A673 (cell line): ENCODE measurements at places on chromosomes 11 and 22.

DNA sequence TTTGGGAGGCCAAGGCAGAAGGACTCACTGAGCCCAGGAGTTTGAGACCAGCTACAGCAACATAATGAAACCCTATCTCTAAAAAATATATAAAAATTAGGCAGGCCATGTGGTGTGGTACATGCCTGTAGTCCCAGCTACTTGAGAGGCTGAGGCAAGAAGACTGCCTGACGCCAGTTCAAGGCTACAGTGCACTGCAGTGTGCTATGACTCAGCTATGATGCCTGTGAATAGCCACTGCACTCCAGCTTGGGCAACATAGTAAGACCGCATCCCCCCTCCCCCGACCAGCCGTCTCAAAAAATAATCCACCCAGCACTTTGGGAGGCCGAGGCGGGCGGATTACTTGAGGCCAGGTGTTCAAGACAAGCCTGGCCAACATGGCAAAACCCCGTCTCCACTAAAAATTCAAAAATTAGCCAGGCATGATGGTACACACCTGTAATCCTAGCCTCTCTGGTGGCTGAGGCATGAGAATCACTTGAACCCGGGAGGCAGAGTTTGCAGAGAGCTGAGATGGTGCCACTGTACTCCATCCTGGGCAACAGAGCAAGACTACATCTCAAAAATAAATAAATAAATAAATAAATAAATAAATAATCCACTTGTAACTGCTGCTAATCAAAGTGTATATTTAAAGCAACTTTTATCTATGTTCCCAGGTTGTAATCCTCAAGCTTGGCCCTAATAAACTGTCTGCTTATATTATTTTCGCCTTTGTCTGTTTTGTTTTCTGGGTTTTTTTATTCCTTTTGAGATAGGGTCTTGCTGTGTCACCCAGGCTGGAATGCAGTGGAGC, 7.8 kb downstream of the HPS5 start:
- no peak for DNase-seq

DNA sequence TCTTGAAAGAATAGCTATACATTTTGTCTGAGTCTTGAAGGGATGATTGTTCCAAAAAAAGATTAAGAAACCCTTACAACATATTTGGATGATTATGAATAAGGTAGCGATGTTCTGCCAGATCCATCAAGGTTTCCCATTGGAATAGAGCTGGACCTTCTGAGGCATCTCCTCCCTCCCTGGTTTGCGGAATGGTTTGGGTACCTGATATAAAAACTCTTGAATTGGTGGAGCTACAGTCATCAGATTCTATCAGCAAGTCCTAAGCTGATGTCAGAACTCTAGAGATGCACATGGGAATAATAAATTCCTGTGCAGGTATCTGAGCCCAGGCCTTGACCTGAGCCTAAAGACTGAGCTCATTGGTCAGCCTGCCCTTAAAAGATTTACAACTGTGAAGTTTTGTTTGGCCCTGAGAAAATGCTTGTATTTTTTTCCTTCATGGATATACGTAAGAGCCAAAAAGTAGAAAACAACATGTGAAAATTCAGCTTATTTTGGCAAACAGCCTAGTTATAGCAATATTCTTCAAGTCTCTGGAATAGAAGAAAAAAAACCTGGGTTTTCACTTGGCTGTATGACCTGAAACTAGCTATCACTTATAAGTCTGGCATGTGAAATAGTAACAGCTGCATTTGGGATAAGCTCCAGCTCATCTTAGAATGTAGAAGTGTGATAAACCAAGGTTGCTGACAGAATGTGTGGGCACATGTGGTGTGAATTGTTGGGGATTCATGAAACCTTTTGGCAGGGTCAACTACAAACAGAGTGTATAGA, 265.7 kb upstream of the CTSC start:
- DNase-seq: no peak

DNA sequence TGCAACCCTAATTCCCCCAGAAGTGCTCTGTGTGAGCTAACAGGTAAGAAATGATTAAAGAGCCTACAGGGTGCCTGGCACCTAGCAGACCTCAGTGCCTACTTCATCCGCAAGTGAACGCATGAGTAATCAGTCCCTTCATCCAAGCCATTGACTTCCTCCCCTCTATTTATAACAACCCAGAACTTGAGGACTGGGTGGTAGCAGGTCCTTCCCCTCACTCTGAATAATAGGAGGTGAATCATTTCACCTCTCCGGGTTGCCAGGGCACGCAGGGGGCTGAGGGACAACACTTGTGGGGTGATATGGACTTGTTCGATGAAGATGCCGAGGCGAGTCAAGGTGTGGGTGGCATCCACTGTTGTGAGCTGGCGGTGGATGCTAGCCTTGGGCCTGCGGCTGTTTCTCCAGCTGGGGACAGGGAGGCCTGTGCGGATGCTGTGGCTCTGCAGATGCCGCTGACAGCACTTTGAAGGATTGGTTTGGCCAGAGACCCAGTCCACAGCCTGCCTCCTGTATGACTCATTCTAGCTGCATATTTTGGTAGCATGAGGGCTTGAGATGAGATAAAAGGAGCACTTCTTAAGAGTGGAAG, 11.7 kb upstream of the SORL1-AS1 start:
- peak; percentile 55 for DNase-seq

DNA sequence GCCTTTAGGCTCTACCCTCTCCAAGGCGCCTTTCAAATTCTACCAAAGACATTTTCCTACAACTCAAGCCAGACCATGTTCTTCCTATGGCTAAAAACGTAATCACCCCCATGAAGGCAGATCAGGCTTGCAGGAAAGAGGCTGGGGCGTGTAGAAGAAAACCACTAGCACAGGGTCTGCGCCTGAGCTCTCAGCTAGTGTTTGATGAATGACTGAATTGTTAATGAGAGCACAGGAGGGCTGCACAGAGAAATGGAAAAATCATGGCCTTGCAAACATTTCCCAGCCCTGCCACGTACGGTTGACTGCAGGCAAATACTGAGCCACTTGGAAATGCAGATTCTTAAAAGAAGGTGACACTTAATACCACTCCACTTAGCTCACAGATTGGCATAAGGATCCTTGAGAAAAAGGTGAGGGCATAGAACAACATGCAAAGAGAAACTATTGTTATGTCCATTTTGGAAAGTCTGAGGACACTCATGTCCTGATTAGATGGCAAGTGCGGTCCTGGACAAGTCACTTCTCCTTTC, 148.6 kb downstream of the NXPE2 start:
- no peak for DNase-seq

GRCh38 chr11:35682230-35683173, 19.9 kb downstream of the TRIM44 start:
- peak; percentile 79 for DNase-seq

DNA sequence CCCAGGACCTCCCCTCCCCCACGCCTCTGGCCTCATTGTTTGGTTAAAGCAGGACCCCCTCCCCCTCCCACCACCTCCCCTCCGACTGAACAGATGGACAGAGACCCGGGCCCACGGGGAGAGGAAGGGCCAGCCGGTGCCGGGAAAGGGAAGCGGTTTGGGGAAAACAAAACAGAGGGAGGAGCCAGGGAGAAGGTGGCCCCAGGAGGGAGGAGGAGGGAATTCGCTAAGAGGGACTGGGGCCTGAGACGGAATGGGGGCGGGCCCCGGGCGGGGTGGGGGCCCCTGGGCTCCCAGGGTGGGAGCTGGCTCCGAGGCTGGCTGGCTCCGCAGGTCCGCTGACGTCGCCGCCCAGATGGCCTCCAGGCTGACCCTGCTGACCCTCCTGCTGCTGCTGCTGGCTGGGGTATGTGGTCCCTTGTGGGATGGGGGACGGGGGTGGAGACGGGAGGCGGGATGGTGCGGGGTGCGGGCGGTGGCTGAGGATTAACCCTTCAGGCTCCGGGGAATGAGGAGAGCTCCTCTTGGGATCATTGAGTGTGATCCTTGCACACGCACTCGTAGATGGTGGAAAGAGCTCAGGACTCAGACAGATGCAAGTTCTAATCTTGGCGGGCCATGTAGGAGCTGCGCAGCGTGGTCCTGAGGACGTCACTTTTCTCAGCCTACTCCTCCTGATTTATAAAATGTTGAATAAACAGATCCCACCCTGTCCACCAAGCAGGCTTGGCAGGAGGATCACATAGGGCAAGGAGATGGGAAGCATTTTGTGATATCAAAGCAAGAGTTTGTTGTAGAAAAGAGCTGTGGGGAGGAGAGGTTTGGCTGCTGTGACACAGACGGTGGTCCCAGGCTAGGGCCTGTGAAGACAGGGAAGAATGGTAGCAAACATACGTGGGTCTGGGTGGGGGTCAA, 688 bp downstream of the SERPING1 start:
- peak; percentile 54 for DNase-seq

- peak; percentile 91 for DNase-seq
These were observed 6.0 kb downstream of the RNF169 start for GRCh38 chr11:74754507-74755252.

DNA sequence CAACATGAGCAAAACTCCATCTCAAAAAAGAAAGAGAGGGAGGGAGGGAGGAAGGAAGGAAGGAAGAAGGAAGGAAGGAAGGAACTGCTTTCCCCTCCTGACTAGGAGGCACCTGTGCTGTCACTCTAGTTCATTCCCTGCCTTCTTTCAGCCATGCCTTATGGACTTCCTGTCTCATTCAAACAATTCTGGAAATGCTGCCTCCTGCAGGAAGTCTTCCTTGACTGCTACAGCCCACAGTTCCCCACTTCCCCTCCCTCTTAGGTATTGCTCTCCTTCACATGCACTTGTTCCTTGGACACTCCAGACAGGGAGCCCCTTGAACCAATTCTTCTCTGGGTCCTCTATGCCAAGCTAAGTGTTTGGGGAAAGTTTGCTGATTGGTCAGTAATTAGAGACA, 31.6 kb upstream of the WNT11 start:
- DNase-seq: peak; percentile 59

- no peak for DNase-seq
These were observed 89.7 kb downstream of the ZC3H12C start for GRCh38 chr11:110182886-110183285.

DNA sequence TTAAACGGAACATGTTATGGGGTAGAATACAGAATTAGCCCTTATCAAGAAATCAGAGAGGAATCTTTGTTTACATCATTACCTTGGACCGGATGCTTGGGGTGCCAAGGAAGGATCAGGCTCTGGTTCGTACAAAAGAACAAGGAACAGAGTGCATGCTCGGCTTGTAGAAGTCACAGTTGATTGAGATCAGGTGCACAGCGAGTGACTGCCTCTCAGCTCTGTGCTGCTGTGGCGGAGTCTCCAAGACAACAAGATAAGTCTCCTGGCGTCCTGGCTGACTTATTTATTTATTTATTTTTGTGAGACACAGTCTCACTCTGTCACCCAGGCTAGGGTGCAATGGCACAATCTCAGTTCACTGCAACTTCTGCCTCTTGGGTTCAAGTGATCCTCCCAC, 31.8 kb downstream of the GLB1L2 start:
- DNase-seq: no peak

- DNase-seq: no peak
These were observed 24.5 kb upstream of the GNB1L start for GRCh38 chr22:19879246-19879570.
